ENCODE measurements at places on chromosomes 12 and 14.

GRCh38 chr12:23662966-23663365 is 286.5 kb downstream of the SOX5 start:
- no peak for DNase-seq

GRCh38 chr12:115763376-115763775 is 514.1 kb downstream of the MED13L start:
- DNase-seq, result no peak

GRCh38 chr12:607541-608001 is 55.7 kb downstream of the NINJ2 start:
- DNase-seq, result no peak

GRCh38 chr14:29339494-29340172 is 573.0 kb downstream of the FOXG1 start:
- DNase-seq, result no peak

- DNase-seq, result no peak
These were observed 20.4 kb downstream of the TMTC1 start for GRCh38 chr12:29763301-29763683.

GRCh38 chr12:65696227-65696626 is 128.1 kb upstream of the HMGA2 start:
- no peak for DNase-seq

GRCh38 chr12:53327435-53328042 is 6.1 kb upstream of the AAAS start:
- DNase-seq, result no peak

- DNase-seq, result no peak
These were observed 1.0 kb upstream of the LMO3 start for GRCh38 chr12:16606991-16607390.

DNA sequence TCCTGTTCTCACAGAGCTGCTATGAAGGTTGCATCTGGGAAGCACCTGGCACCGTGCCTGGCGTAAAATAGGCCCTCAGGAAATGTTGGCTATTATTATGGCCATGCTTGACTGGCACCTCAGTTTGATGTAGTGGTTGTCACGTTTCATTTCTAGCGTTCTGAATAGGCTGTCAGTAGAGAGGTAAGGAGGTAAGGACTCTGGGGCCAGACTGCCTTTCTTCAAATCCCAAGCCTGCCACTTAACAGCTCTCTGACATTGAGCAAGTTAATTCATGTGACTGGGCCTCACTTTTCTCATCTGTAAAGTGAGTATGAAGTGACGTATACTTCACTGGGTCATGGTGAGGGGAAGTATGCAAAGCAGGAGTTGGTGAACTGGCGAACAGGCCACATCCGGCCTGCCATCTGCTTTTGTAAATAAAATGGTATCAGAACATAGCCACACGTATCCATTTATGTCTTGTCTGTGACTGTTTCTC is 196.2 kb downstream of the CACNA1C start:
- DNase-seq, result no peak

- DNase-seq, result no peak
These were observed 27.4 kb downstream of the ABCD4 start for GRCh38 chr14:74275241-74275841.

- no peak for DNase-seq
These were observed 121.9 kb upstream of the FKBP4 start for GRCh38 chr12:2672863-2673262.

DNA sequence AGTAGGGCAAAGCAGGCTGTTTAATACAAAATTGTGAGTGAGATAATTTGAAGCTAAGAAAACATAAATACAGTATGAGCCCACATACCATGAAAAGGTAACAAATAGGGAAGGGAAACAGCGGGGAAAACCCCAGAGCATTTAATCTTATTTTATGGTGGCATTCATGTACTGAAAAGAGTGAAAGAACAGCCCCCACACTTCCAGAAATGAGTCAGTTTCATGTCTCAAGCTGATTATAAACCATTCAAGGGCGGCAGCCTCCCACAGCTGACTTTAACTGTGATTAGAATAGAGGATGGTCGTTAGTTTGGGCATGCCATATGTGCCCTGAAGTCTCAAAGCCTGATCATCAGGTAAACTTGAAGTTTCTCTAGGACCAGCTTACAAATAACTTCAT is 64.5 kb downstream of the FOXG1 start:
- no peak for DNase-seq

- DNase-seq, result no peak
These were observed 1.1 kb upstream of the NDUFA12 start for GRCh38 chr12:95004610-95005009.

GRCh38 chr14:45426685-45427282 is 173.8 kb upstream of the MIS18BP1 start:
- no peak for DNase-seq

GRCh38 chr14:99598774-99599173 is 5.2 kb downstream of the CCDC85C start:
- DNase-seq, result no peak

DNA sequence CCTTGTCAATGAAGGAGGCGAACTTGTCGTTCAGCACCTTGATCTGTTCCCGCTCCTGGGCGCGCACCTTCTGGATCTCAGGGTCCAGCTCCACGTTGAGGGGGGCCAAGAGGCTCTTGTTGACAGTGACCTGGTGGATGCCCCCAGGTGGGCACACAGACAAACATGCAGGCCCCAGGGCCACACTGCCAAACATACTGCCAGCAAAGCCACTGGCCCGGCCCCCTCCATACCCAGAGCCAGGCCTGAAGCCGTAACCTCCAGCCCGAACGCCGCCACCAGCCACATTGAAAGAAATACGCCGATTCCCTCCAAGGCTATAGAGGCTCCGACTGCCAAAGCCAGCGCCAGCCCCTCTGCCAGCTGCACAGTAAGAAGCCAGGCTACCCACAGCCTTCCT is 337 bp downstream of the KRT74 start:
- DNase-seq, result no peak

DNA sequence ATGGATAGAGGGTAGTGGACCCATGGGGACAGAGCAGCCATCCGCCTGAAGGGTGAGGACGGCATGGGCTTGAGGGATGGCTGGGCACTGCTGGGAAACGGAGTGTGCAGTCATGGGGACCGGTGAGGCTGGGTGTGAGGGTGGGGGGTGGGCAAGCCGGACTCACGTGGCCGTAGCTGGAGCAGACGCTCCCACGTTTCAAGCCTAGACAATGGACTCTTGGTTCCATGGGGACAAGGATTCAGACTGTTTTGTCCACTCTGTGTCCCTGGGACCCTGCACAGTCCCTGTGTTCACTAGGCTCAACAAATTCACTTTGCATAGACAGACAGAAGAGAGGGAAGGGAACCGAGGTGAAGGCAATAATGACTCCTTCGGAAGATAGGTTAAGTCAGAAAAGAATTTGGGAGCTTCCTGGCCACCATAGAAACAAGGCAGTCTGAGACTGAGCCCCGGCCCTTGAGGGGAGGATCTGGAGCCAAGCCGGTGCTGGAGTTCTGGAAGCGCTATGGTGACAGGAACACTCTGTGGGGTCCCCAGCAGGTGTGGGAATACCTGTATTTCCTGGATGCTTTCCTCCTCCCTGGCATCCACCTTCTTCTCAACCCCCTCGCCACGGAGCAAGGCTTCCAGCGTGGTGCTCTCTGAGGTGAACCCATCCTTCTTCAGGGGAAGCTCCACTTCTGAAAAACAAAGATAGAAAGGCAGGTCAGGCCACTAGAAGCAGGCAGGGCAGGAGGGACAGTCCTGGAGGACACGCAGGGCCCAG is 162.5 kb downstream of the DPF3 start:
- no peak for DNase-seq

- DNase-seq, result no peak
These were observed 759.8 kb upstream of the MDGA2 start for GRCh38 chr14:48435221-48435620.

- no peak for DNase-seq
These were observed 12.8 kb downstream of the BDKRB2 start for GRCh38 chr14:96217376-96217913.

DNA sequence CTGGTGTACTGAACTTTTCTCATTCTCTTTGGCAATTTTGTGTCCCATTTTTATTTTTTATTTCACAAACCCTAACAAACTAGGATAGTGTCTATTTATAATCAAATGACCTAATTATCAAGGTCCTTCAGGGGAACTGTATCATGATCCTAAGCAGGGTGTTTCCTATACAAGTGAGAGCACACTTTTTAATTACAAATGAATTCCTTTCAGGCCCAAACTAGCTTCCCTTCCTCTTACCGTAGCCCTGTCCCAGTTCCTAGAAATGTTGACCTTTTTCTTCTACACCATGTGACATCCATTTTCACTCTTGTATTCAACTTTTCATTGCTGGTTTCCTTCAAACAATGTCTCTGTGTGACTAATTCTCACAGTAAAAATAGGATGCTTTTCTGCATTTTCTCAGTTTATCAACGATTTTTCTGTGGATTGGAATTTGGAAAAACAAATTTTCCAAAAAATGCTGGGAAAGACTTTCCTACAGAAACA is 411.4 kb downstream of the CCDC91 start:
- DNase-seq, result no peak

DNA sequence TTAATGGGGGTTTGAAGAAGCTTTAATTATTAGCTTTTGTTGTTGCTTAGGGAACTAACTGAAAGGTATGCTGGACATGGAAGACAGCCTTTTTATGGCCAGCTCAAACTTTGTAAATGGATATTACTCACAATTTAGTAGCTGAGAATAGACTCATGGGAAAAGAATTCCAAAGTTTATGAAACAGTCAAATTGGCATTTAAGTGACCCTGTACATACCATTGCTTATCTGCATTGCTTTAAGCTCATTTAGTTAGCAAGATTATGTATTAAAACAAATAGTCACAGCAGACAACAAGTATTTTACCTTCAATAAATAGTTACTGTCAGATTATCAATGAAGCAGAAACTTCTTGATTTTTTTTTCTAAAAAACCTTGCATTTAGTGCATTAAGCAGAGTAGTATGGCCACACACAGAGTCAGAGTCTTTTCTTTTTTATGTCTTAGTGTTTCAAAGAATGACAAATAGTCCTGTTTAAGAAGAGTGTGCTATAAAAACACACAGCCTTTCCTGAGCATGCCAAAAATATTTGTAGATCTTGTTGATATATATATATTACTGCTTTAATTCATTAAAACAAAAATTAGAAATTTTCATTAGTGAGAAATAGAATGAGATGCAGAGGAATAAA is 102.2 kb downstream of the TTC6 start:
- DNase-seq, result no peak

DNA sequence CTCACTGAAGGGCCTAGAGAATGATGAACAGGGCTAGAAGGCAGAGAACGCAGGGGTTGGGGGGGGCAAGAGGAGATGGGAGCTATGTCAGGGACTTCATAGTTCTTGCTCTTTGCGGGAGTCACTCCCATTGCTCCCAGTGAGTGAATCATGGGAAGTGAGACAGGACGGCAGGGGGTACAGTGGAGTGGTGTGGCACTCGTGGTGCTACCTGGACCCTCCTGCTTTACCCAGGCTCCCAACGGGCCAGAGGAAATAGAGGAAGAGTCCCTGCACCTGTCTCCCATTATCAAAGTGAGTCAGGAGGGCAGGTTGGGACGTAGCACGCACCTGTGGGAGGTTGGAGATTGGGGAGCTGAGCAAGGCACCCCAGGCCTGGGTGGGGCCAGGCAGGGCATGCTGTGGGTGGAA is 1.3 kb upstream of the KRT8 start:
- no peak for DNase-seq

Measured in T-helper 9 cell (primary cell).